Fibroblast of lung (primary cell): ENCODE measurements at places on chromosomes 12 and 14. TPM values are rescaled to one million over a fixed set of nuclear protein-coding genes. Genes with fewer than 3 reads are reported as not detected.

Gene CEP170B
- total RNA-seq, result 10.3 and 13.9 TPM in 2 replicates

Gene KIF5A
- total RNA-seq, result 0.51 and 1.3 TPM in 2 replicates

Gene DLK1
- total RNA-seq, result not detected in 2 replicates

Gene RSRC2
- 37.5 and 49.0 TPM in 2 replicates for total RNA-seq

Gene TAS2R42
- not detected in 2 replicates for total RNA-seq

Gene SIX1
- 1.8 and 8.3 TPM in 2 replicates for total RNA-seq

Gene PAPLN
- total RNA-seq, result 6.9 and 9.5 TPM in 2 replicates

Gene DHRS1
- total RNA-seq, result 6.9 and 10.7 TPM in 2 replicates

Gene VSIG10
- 26.5 and 31.7 TPM in 2 replicates for total RNA-seq

Gene C1S
- 997 and 1,549 TPM in 2 replicates for total RNA-seq

Gene PLEK2
- 0.17 and 0.51 TPM in 2 replicates for total RNA-seq

Gene SETD3
- 38.3 and 43.1 TPM in 2 replicates for total RNA-seq

Gene MYF6
- total RNA-seq, result under 0.01 TPM in 1 of 2 replicates, not detected in the other

Gene MYH7
- not detected in 2 replicates for total RNA-seq

Gene OR4E2
- total RNA-seq, result not detected in 2 replicates

Gene TBX5
- 13.1 and 16.8 TPM in 2 replicates for total RNA-seq

Gene ESR2
- total RNA-seq, result 0.26 and 0.66 TPM in 2 replicates

Gene MYBPC1
- not detected in 2 replicates for total RNA-seq

Gene CCDC196
- not detected in 2 replicates for total RNA-seq

Gene TMPRSS12
- total RNA-seq, result not detected in 2 replicates

Gene SRSF5
- total RNA-seq, result 125 and 141 TPM in 2 replicates

Gene WSB2
- 77.3 and 122 TPM in 2 replicates for total RNA-seq
